ENCODE measurements at places on chromosomes 6 and 20.

- no peak for DNase-seq
Measured at GRCh38 chr6:77341058-77341986, 122.0 kb downstream of the HTR1B start.

- DNase-seq, result no peak
Measured at GRCh38 chr6:151675746-151676459, 131.6 kb upstream of the ESR1 start.

DNA sequence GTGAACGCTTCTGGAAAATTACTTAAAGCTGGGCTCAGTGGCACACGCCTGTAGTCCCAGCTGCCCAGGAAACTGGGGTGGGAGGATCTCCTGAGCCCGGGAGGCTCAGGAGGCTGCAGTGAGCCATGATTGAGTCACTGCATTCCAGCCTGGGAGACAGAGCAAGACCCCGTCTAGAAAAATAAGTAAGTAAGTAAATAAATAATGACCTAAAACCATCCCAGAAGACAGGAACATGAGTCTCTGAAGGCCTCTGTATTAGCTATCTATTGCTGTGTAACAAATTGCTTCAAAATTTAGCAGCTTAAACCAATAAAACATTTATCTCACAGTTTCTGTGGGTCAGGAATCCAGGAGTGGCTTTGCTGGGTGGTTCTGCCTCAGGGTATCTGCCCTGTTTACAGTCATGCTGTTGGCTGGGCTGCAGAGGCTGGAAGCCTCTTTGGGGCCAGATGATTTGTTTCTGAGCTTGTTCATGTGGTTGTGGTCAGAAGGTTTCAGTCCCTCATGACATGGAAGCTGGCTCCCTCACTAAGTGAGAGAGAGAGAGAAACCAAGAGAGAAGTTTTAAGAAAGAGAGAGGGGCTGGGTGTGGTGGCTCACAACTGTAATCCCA, 48.4 kb upstream of the NCOA3 start:
- no peak for DNase-seq

DNA sequence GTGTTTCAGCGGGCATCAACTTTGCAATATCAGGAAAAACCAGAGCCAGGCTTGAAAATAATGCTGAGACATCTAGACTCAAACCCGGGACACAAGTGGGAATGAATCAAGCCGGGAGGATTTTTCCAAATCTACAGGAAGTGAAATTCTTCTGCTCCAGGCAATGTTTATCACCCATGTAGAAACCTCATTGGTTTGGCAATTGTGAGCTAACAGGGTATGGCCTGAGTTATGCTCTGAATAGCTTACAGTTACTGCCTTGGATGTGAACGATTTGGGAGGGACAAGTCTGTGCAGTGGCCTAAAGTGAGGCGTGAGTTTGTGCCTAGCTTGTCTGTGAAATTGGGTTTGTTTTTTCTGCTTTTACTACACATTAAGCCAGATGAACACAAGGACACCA, 87.4 kb downstream of the PCSK2 start:
- DNase-seq, result no peak

DNA sequence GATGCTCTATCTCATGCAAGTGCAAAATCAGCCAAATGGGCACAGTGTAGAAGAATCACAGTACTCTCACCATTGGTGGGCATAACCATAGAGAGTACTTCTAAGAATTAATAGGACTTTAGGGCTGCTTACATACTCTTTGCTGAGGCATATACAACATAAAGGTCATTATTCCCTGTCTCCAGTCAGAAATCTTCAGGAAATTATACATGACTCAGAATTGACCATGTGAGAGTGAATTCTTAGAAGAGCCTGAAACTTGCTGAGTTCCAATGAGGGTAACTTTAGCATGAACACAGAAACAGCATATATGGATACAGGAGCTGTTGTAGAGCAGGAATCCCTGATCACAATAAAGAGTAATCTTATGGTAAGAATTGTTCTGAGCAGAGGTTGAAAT, 498.7 kb downstream of the TENT5A start:
- no peak for DNase-seq

GRCh38 chr20:6504826-6505225, 262.7 kb upstream of the BMP2 start:
- DNase-seq, result no peak

- no peak for DNase-seq
Measured at GRCh38 chr6:43103253-43103876, 27.3 kb downstream of the PTK7 start.

- DNase-seq, result no peak
Measured at GRCh38 chr6:40325041-40325440, 262.1 kb downstream of the LRFN2 start.

DNA sequence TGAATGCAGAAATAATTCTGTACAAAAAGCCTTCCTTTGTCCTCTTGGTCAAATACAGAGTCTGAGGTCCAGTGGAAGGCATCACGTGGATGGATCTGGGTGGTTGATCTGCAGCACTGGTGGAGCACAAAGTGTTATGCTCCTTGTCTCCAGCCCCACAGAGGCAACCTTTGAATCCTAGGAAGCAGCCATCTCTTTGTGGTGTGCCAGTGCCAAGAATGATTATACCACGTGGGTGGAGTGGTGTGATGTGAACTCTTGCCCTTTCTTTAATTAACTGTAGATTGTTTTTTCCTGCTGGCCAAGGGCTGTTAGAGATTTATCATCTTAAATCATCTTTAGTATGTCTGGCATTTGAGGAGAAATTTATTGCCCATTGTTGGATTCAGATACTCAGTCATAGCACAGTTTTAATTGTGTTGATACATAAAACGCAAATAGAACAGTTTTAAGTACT, 31.1 kb downstream of the NCOA7 start:
- DNase-seq, result no peak

DNA sequence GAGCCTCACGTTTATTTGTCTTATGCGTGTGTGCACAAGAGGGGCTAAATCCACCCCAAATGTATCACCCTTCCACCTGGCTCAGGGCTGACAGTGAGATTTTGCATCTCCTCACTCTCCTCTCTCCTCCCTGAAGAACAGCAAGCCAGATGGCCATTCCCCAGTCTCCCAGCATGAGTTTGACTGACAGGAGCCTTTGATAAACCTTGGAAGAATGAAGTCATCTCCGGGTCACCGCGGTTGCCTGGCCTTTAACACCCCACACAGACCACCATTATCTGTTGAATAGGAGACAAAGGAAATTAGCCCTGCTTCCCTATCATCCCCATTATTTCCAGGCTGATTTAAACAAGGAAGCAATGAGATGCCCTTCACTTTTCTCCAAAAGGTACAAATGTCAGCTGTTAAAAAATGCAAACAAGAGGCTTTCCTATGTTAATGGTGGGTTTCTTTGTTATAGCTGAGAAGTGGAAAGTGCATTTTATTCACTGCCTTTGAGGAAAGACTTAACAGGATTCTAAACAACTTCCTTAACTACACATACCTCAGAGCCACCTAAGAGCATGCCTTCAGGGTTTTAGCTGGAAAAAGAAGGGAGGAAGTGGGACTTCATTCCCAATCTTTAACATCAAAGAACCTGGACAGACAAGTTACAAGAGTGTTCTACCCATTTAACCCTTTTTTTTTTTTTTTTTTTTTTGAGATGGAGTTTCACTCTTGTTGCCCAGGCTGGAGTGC, 524.8 kb upstream of the ID4 start:
- no peak for DNase-seq

DNA sequence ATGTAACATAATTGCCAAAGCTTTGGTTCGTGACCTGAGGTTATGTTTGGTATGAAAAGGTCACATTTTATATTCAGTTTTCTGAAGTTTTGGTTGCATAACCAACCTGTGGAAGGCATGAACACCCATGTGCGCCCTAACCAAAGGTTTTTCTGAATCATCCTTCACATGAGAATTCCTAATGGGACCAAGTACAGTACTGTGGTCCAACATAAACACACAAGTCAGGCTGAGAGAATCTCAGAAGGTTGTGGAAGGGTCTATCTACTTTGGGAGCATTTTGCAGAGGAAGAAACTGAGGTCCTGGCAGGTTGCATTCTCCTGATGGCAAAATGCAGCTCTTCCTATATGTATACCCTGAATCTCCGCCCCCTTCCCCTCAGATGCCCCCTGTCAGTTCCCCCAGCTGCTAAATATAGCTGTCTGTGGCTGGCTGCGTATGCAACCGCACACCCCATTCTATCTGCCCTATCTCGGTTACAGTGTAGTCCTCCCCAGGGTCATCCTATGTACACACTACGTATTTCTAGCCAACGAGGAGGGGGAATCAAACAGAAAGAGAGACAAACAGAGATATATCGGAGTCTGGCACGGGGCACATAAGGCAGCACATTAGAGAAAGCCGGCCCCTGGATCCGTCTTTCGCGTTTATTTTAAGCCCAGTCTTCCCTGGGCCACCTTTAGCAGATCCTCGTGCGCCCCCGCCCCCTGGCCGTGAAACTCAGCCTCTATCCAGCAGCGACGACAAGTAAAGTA, 547 bp upstream of the ESR1 start:
- DNase-seq, result no peak

- no peak for DNase-seq
Measured at GRCh38 chr20:35311409-35311808, 19.2 kb upstream of the FAM83C start.

- DNase-seq, result no peak
Measured at GRCh38 chr20:6533761-6534479, 233.6 kb upstream of the BMP2 start.

GRCh38 chr6:28923318-28924102, at the start of gene TRIM27:
TSS of gene TRIM27 (minus strand) at chr6:28923985. CDS start at chr6:28923632, 353 bp downstream.
- peak; percentile 59 for DNase-seq

DNA sequence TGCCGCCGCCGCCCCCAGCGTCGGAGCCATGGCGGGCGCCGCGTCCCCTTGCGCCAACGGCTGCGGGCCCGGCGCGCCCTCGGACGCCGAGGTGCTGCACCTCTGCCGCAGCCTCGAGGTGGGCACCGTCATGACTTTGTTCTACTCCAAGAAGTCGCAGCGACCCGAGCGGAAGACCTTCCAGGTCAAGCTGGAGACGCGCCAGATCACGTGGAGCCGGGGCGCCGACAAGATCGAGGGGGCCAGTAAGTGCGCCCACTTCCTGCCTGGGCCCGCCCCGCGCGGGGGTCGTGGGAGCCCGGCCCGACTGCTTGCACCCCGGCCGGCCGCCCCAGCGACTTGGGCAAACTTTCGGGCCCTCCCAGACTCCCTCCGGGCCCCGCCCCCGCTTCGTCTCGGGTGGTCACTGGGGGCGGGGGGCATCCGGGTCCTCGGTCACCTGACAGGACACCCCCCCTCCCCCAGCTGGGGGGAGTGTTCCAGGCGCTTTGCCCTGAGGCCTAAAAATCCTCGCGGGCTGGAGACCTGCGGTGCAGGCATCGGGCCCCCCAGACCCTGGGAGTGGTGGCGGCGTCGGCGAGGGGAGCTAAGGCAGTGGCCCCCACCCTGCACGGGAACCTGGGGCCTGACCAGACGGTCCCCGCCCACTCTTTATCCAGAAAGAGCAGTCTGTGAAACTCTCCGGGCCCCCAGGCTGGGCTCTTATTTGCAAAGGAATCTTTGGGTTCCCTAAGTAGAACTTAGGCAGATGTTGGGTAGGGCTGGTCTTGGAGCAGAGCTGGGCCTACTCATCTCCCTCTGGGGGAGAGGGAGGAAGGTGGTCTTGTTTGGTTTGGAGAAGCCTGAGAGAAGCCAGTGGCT, 501 bp downstream of the PLCG1 start:
- peak; percentile 11 for DNase-seq

GRCh38 chr6:137571854-137572253, 77.7 kb upstream of the OLIG3 start:
- peak; percentile 20 for DNase-seq

DNA sequence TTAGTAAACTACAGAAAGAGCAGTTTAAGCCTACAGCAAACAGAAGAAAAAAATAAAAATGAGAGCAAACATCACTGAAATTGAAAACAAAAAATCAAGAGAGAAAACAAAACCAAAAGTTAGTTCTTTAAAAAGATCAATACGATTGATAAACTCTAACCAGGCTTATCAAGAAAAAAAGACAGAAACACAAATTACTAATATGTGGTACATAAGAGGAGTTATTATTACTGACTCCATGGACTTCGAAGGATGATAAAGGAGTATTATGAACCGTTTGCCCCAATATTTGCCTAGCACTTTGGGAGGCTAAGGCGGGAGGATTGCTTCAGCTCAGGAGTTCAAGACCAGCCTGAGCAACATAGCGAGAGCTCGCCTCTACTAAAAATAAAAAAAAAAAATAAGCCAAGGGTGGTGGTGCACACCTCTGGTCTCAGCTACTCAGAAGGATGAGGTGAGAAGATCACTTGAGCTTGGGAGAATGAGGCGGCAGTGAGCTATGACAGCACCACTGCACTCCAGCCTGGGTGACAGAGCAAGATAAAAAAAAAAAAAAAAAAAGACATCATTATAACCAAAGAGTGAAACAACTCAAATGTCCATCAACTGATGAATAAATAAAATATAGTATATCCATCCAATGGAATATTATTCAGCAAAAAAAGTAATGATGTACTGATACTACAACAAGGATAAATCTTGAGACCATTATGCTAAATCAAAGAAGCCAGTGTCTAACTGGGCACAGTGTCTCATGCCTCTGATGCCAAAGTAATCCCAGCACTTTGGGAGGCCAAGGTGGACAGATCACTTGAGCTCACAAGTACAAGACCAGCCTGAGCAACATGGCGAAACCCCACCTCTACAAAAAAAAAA, 12.9 kb downstream of the TRPC4AP start:
- no peak for DNase-seq

GRCh38 chr6:2412731-2413130, 167.3 kb upstream of the GMDS start:
- no peak for DNase-seq

GRCh38 chr6:36020154-36020553, 4.3 kb downstream of the SLC26A8 start:
- no peak for DNase-seq

- DNase-seq, result no peak
Measured at GRCh38 chr6:144295981-144296767, 11.0 kb downstream of the UTRN start.

DNA sequence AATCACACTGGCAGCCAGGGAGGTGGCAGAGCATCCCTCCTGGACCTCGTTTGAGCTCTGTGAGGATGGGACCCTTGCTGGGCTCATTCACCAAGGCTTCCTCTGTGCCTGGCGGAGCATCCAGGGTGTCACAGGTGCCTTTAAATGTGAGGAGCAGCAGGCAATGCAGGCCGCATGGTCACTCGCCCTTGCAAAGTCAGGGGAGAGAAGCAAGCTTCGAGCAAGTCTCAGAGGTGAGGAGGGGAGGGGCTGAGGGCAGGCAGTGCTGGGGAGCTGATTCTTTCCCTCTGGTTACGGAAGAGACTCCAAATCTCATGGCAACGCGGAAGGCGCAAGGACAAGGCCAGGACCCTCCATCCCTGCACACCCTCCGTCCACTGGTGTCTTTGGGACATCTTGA, 182.7 kb upstream of the PMEPA1 start:
- DNase-seq, result no peak

GRCh38 chr6:28977341-28978132, 27.6 kb downstream of the ZNF311 start:
- DNase-seq, result no peak
